ENCODE measurements at places on chromosomes 1 and 21. TPM values are rescaled to one million over a fixed set of nuclear protein-coding genes. Genes with fewer than 3 reads are reported as not detected.
A peak's percentile ranks its signal among the peaks of the same experiment; 100 is the strongest.

The AUNIP gene
- total RNA-seq, result not detected

The NUAK2 gene
- total RNA-seq, result 11.2 TPM

The CELA3A gene
- total RNA-seq, result 37,316 TPM

The METTL25B gene
- 68.2 TPM for total RNA-seq

The AMY2A gene
- 4,537 TPM for total RNA-seq

The SNAPIN gene
- total RNA-seq, result 23.7 TPM

DNA sequence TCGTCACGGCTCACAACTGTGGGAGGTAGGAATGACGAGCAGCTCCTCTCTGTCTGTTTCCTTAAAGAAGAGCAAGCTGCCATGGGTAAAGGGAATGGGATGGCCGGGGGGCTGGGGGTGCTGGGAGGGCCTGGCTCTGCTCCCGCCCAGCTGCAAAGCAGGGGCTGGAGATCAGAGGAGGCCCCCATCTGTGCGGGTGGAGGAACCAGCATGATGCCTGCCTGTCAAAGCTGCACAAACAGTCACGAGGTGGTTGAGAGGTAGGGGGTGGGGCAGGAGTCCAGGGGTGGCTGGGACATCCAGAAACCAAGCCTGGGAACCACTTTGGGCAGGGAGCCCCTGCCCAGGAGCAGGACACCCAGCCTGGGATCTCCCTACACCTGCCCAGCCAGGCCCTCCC lies 12.6 kb downstream of the SLC41A1 start:
- DNase-seq, result peak; percentile 50

- peak; percentile 43 for DNase-seq
Observed at GRCh38 chr1:117146575-117147340, 25.2 kb upstream of the TRIM45 start.

- DNase-seq, result no peak
Observed at GRCh38 chr1:235960809-235961208, 94.1 kb upstream of the LYST start.

DNA sequence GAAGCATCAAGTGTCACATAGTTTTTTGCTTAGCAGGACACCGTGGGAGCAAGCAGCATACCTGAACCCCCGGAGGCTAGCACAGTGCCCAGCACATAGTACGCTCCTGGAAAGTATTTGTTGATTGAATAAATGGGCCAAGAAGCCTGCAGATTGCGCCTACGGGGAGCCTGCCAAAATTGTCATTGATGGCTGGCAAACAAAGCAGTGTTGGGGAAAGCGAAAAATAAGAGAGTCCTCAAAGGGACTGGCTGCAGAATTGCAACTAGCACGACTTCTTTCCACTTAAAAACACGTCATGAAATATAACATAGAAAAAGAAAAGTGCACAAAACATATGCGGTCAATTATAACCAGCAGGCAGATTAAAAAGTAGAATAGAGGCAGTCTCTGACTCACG lies 125.2 kb upstream of the GALNT2 start:
- peak; percentile 58 for DNase-seq

DNA sequence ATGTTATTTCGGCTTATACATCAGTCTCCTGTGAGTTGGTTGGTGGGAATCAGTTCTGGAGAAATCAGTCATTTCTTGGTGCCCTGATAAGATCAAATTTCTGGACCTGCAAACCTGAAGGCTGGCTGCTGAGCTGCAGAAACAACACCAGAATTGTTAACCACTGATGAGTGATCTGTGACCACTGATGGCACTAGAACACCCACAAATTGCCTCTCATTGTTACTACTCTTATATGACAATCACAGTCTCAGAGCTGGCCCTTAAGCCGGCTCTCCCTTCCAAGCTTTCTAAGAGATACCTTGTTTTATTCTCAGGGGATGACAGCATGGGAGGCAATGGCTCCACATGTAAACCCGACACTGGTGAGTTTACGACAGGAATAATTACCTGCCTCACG lies 1.9 kb downstream of the C1orf162 start:
- no peak for DNase-seq

DNA sequence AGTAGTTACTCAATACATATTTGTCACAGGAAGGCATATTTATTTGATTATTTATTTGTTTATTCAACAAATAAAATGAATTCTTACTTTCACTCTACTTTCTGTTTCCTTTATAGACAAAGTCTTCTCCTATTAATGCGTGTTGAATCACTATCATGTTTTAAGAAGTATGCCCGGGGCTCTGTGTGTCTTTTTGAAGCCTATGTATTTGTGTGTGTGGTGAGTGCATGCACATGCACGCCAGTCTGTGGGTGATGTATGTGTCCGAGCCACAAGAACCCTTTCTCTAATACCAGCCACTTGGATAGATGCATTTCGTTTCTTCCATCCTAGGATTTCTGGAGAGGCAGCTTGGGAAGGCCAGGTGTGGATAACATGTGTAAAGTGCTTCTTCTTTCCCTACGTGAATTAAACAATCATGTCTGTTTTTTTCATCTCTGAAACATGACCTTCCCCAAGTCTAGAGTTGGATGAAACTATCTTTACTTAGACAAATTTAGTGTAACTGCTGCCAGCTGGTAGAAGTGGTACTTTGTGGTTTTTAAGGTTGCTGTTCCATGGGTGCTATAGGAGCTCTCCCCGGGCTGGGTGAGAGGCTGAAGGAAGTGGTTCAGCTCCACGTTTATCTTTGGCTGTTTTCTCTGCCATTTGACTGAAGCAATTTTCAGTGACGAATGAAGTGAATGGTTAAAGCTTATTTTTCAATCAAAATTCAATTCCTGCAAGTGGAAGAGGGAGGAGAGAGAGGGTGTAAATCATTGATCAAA lies 46.8 kb upstream of the PPM1J start:
- no peak for DNase-seq

GRCh38 chr1:23376890-23377811 lies 7.5 kb upstream of the ZNF436 start:
- peak; percentile 51 for DNase-seq

GRCh38 chr1:247295746-247296145 lies 35.9 kb downstream of the ZNF496 start:
- no peak for DNase-seq

DNA sequence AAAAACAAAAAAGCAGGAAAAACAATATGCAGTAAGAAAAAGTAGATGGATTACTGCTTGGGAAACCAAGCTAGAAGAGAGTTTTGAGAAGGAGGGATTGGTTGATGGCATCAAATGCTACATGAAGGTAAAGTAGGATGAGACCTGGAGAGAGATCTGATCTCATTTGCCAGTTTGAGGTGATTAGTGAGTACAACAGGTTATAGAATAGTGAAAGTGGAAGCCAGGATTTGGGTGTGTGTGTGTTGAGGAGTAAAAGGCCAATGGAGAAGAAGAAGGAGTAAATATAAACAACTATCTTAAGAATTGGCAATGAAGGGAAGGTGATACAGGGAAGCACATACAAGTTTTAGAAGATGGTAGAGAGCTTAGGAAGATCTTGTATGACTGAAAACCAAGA lies 76.7 kb downstream of the DISP1 start:
- no peak for DNase-seq

- DNase-seq, result no peak
Observed at GRCh38 chr1:235657269-235657668, 7.7 kb upstream of the GNG4 start.

GRCh38 chr1:41432481-41433280 lies 51.8 kb downstream of the EDN2 start:
- DNase-seq, result peak; percentile 90

GRCh38 chr1:57976216-57976615 lies 552.4 kb upstream of the DAB1 start:
- no peak for DNase-seq

Measured in body of pancreas (tissue), 4 donors.